ENCODE measurements at places on chromosomes 4 and X.

DNA sequence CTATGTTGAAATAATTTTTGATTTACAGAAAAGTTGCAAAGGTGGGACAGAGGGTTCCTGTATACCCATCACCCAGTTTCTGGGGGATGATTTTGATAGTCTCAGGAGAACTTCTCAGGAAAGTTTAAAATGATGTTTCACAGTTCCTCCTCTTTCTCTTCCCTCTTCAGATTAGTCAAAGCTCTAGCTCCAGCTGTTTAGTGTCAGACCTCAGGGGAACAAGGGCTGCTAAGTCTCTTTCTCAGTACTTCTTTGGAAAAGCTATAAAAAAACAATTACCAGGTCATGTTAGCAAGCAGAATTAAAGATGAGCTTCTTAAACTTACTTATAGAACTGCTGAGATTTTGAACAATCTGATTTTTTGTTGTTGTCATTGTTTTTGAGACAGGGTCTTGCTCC, 12.2 kb downstream of the IL13RA1 start:
- no peak for DNase-seq

DNA sequence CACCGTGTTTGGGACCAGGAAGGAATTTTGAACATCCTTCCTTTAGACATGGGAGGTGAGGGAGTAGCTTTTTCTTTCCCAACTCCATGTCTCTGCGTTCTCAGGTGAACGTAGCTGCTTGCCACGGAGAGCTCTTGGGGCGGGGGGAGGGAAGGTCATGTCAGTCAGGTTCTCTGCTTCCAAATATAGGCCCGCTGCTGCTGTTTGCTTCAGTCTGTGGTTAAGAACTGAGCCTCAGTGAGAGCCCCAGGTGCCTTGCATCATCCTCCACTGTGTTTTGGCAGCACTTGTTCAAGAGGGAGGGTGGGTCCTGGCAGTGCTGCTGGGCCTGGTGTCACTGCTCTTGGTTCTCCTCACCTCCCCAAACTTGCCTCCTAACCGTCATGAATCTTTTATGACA, 46.5 kb downstream of the HADH start:
- DNase-seq, result no peak

DNA sequence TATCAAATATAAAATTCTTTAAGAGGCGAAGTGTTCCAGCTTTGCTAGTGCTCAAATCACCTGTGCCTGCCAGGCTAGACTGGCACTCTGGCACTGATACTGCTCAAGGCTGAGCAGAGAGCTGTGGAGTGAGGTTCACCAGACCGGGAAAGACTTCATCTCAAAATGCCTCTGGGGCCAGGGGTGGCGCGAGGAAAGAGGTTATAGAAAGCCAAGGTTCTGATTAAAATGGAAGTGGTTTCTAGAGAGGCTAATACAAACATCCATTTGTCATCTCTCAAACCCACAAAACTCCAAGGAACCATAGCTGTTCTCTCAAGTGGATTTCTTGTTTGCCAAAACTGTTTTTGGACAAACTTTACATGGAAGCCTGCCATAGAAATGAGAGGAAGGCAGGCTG, 41.5 kb downstream of the F11 start:
- no peak for DNase-seq

GRCh38 chrX:11434607-11435006, 141.4 kb downstream of the AMELX start:
- no peak for DNase-seq

DNA sequence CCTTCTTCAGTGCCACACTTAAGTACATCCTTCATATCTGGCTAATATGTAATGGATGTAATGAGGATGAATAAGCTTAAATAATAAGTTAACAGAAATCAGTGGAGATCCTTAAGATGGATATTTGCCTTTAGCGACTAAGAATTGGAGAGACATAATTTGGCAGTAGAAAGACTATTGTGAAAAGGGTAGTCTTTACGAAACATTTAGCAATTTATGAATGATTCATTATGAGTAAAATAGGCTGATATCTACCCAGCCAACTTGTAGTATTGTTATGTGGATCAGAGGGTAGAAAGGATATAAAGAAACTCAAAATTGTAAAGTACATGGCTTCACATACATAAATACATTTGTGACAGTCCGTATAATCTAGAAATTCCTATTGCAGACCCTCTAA, 2371.8 kb downstream of the PCDH7 start:
- no peak for DNase-seq

- DNase-seq, result no peak
These were observed 28.3 kb downstream of the SEPTIN11 start for GRCh38 chr4:76977736-76978350.

GRCh38 chr4:138561276-138561880, 319.2 kb upstream of the SLC7A11 start:
- DNase-seq, result no peak

GRCh38 chrX:50941638-50942037, 31.1 kb downstream of the BMP15 start:
- no peak for DNase-seq

GRCh38 chr4:147289181-147289580, 191.7 kb upstream of the EDNRA start:
- no peak for DNase-seq

GRCh38 chrX:48472851-48473703, 2.9 kb upstream of the FTSJ1 start:
- DNase-seq, result no peak

- peak; percentile 62 for DNase-seq
These were observed 2.2 kb downstream of the PPA2 start for GRCh38 chr4:105471566-105472176.

GRCh38 chr4:113497154-113497884, 264.2 kb downstream of the CAMK2D start:
- DNase-seq, result no peak

GRCh38 chrX:153649178-153649914, 2.3 kb downstream of the DUSP9 start:
- DNase-seq, result no peak

DNA sequence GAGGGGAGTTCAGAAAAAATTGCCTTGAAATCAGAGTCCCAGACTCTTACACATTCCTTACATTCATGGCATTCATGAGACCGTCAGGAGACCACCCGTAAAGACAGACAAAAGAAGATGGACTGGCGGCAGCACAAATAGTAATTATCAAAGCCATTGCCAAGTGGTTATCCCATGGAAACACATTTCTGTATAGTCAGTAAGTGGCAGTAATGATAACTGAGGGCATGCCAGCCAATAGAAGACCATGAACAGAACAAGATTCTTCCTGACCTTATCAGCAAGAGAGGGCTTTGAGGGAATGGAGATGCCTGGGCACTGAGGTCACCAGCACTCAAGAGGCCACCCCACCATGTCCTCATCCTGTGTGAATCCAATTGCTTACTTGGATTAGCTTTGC, 121.7 kb upstream of the HCCS start:
- no peak for DNase-seq

DNA sequence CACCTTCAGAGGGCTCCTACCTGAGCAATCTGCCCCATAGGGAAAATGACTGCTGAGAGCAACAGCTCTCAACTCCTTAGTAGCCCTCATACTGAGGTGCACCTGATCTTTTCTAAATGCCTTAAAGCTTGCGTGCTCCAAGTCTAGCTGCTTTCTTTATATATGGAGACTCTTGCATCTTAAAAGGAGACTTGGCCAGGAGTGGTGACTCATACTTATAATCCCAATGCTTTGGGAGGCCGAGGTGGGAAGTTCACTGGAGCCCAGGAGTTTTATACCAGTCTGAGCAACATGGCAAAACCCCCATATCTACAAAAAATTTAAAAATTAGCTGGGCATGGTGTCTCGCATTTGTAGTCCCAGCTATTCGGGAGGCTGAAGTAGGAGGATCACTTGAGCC, 78.1 kb upstream of the TRIM2 start:
- no peak for DNase-seq

- DNase-seq, result no peak
These were observed 71.2 kb downstream of the LNX1 start for GRCh38 chr4:53520116-53520515.

GRCh38 chrX:81202943-81203342, 1.0 kb downstream of the SH3BGRL start:
- DNase-seq, result no peak

GRCh38 chrX:83759872-83760271, 101.1 kb upstream of the CYLC1 start:
- DNase-seq, result no peak

DNA sequence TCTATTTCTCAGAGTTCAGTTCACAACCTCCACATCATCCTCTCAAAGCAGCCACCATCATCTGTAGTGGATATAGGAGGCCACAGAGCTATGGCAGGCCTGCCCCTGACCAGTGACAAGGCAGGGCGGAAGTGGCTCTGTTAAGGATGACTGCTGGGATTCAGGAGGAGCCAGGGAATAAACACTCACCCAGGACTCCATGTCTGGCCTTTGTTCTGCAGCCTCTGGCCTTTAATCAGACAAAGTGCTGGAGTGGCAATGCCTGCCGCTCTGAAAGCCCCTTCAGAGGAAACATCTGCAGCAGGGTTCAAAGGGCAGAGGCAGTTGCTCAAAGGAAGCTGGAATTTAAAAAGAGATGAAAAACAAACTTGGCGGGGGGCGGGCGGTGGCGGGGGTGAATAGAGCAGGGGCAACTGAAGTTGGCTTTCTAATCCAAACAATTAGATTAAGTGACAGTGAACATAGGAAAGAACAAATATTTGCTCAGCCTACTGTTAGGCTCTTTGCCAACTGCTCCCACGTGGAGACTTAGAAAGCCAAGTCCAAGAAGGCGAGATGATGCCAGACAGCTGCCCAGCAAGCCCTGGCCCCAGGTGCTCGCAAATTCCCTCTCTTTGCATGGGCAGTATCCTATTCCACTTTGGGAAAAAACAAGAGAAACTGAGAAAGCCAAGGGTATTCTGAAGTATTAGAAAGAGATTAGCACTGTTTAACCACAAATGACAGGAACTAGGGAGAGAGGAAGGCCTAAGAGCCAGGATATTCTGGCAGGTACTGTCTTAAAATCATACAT, 5.5 kb downstream of the MPP1 start:
- DNase-seq, result no peak

DNA sequence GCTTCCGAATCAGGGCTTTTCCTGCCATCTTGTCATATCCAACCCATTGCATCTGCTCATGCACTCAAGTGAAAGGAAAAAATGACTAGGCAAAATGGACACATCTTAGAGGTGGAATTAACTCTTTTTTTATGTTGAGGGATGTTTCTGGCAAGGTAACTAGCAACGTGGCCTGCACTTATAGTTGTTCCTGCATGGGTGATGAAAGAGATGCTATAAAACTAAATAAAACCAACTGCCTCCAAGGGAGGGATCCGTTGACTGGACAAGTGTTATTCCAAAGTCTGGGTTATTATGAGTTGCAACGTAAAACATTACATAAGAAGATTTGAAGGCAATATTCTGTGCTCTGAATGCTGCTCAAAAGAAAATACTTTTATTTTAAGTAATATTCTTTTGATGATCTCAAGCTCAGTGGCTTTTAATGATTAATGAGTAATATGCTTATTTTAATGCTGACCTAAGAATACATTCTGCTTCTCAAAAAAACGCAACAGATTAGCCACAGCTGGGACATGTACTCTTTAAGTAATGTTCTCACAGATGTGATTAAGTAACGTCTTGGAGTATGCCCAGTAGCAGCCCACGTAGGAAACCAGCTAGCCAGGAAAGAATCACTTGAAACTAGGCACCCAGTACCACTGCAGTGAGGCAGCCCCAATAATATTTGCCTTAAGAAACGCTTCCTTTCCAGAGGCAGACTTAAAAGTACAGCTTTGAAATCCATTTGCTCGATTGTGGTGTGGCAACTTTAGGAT, 27.4 kb downstream of the KLF3 start:
- DNase-seq, result no peak

GRCh38 chrX:45799576-45799975, 598.9 kb upstream of the DIPK2B start:
- DNase-seq, result no peak

DNA sequence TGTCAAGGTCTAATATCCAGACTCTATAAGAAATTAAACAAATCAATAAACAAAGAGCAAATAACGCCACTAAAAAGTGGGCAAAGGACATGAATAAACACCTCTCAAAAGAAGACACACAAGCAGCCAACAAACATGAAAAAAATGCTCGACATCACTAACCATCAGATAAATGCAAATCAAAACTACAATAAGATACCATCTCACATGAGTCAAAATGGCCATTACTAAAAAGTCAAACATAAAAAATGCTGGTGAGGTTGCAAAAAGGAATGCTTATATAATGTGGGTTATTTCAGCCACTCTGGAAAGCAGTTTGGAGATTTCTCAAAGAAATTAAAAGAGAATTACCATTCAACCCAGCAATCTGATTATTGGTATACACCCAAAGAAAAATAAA, 481.1 kb downstream of the STPG2 start:
- no peak for DNase-seq

- DNase-seq, result no peak
These were observed 26.9 kb upstream of the BEX4 start for GRCh38 chrX:103187953-103188475.

DNA sequence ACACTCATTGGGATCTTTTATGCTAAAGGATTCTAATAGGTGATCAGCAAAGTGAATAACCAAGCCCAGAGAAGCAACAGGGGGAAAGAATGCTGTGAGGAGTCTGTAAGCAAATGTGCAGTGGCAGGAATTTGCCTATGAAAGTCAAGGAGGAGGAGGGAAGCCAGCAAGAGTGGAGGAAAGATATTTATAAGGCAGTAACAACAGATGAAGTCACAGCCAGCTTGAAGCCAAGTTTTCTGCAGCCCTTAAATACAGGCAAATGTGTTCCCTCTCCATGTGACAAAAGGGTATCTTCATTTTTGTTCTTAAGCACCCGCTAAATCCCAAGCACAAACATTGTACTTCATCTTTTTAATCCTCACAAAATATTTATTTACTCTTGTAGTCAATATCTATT, 275.0 kb upstream of the CLNK start:
- DNase-seq, result no peak

- no peak for DNase-seq
These were observed 14.2 kb upstream of the C1QTNF7 start for GRCh38 chr4:15413623-15414019.

- DNase-seq, result peak; percentile 34
These were observed 92.7 kb downstream of the STK32B start for GRCh38 chr4:5143940-5144339.

- no peak for DNase-seq
These were observed 477 bp downstream of the SLC35A2 start for GRCh38 chrX:48910926-48911411.

- no peak for DNase-seq
These were observed 70.9 kb downstream of the PDHA2 start for GRCh38 chr4:95910749-95911148.

- no peak for DNase-seq
These were observed 238.8 kb downstream of the LDB2 start for GRCh38 chr4:16659694-16660093.

Measured in gastrocnemius medialis (tissue), 4 donors.